ENCODE measurements at places on chromosomes 13 and 19. TPM values are rescaled to one million over a fixed set of nuclear protein-coding genes. Genes with fewer than 3 reads are reported as not detected.

Gene ZNF329
- total RNA-seq, result 3.9 TPM

Gene NLRP11
- 0.07 TPM for total RNA-seq

Gene GIPR
- total RNA-seq, result 8.3 TPM

Gene MADCAM1
- total RNA-seq, result 4.5 TPM

Gene S1PR4
- 1.1 TPM for total RNA-seq

- no peak for DNase-seq
Measured at GRCh38 chr19:44530777-44531176, 1.3 kb upstream of the CEACAM20 start.

GRCh38 chr13:78867655-78868054, 208.7 kb upstream of the OBI1 start:
- DNase-seq, result no peak

DNA sequence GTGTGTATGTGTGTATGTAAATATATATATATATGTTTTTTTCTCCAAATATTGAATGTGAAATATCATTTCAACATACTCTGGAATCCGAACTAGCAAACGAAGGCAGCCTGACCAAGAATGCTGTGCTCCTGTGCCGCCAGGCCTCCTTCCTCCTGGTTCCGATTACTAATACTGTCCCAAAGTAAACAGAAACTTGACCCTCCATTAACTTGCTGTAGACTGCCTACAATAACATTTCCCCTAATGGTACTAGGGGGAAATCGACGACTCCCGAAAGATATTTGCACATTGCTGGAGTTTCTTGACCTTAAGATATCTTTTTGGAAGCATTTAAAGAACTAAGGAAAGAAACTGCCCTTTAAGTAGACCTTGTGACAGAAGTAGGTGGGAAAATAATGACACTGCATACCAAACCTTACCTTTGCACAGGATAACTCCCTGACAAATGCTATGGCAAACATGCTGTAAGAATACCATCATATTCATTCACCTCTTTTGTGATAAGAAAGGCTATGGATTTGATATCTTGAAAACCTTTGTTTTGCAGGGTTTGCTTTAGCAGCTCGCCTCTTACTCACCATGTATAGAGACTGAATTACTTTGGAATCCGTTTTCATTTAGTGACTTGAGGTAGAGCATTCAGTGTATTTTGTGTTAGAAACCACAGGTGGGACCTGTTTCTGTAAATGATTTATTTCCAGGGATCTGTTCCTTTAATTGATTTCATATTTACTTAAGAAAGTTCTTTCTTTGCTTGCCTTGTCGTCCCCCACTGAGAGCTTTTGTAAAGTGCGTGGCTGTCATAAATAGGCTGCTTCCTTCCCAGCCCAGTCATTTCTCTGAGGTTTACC, 80.1 kb downstream of the KLF5 start:
- peak; percentile 51 for DNase-seq

GRCh38 chr13:25046274-25046984, 49.5 kb upstream of the PABPC3 start:
- DNase-seq, result no peak

GRCh38 chr13:109394311-109394988, 391.9 kb downstream of the IRS2 start:
- no peak for DNase-seq

- DNase-seq, result no peak
Measured at GRCh38 chr13:67328895-67329294, 98.8 kb upstream of the PCDH9 start.

DNA sequence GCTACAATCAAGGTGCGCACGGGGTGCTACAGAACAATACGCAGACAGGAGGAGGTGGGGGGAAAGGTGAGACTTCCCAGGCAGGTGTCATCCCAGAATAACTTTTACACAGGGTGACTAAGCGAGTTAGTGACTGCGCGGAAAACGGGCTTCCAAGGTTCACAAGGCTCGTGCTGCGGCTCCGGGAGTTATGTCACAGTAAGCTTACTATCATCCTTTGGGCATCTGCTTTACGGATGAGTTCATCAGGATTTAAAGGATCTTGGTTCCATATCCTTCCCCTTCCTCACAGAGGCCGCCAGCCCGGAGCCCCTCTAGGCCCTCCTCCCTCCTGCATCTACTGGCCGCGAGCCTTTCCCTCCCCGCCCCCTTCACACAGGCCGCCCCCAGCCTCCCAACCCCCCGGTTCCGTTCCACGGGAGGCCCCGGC, 474 bp upstream of the IFT88 start:
- peak; percentile 68 for DNase-seq

- DNase-seq, result no peak
Measured at GRCh38 chr13:95896301-95896700, 156.9 kb downstream of the UGGT2 start.

- no peak for DNase-seq
Measured at GRCh38 chr13:42800109-42800643, 18.8 kb downstream of the FAM216B start.

DNA sequence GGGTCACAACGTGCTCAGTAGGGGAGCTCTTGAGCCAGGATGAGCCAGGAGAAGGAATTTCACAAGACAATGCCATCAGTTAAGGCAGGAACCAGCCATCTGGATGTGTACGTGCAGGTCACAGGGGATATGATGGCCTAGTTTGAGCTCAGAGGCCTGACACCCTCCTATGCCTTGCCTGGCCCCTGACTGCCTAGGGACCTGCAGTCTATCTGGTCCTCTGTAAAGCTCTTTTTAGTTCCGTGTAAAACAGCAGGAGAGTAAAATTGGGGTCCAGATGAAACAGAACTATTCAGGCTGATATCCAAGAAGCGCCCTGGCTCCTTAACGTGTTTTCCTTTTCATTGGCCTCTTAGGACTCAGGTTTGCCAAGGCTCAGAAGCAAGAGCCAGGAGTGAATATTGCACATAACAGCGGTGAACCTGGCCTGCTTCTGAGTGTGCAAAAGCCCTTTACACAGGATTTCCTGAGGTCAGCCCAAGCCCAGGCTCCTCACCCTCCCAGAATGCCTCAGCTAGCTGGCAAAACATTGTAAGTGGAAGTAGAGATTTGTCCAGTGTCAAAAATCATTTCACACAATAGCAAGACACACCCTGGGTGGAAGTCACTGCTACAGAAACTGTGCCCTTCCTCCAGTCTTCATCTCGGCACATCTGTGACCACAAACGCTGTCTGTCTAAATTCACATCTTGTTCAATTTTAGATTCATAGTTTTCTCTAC, 777.2 kb downstream of the UQCRFS1 start:
- no peak for DNase-seq

GRCh38 chr13:68944272-68944671, 1163.4 kb upstream of the ATXN8OS start:
- DNase-seq, result no peak

DNA sequence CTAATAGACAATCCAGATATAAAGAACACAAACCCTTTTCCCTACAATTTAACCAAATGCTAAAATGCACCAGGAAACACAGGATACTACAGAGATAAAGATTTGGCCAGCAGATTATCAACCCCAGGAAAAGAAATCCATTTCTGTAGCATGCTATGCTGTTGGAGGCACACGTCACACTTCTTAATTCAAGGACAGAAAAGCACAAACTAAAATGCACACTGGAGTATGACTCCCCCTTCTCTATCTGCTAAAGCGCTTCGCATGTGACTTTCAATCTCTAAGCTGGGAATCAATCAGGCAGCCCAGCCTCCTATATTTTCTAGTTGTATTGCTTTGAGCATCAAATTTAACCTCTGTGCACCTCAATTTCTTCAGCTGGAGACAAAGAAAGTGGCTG, 22.2 kb downstream of the ABCC4 start:
- no peak for DNase-seq

GRCh38 chr13:49545661-49546060, 39.7 kb downstream of the RCBTB1 start:
- no peak for DNase-seq

DNA sequence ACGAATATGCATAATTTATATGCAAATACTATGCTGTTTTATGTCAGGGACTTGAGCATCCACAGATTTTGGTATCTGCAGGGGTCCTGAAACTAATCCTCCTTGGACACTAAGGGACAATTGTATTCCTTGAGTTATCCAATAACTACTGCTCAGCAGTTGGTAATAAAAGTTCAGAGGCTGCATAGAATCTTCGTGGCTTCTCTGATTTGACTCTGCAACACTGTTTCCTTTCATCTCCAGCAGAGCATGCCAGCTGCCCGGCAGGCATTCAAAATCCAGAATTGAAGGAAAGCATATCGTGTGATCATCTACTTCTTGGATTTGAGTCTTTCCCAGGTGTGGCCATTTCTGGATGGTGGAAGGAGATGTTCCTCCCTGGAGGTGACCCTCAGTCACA, 64.5 kb upstream of the MRI1 start:
- no peak for DNase-seq

GRCh38 chr13:26503826-26504594, 53.5 kb upstream of the WASF3 start:
- DNase-seq, result no peak

DNA sequence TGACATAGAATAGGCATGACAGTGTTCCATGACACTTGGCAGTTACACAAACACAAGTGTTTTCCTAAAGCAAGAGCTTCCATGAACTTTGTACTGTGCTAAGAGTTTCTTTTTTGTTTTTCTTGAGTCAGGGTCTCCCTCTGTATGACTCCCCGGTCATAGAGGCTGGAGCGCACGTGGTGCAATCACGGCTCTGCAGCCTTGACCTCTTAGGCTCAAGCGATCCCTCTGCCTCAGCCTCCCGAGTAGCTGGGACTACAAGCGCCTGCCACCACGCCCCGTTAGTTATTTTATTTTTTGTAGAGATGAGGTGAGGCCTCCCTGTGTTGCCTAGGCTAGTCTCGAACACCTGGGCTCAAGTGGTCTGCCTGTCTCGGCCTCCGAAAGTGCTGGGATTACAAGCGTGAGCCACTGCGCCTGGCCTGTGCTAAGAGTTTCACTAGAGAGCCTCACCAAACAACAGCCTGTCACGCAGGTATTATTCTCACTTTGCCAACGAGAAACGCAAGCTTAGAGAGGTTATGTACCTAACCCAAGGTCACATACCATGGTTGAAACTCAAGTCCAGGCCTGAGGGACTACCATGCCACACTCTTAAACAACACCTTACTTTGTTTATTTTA, 355.9 kb downstream of the KLF12 start:
- DNase-seq, result no peak

GRCh38 chr13:35881360-35881759, 249.8 kb downstream of the DCLK1 start:
- no peak for DNase-seq

DNA sequence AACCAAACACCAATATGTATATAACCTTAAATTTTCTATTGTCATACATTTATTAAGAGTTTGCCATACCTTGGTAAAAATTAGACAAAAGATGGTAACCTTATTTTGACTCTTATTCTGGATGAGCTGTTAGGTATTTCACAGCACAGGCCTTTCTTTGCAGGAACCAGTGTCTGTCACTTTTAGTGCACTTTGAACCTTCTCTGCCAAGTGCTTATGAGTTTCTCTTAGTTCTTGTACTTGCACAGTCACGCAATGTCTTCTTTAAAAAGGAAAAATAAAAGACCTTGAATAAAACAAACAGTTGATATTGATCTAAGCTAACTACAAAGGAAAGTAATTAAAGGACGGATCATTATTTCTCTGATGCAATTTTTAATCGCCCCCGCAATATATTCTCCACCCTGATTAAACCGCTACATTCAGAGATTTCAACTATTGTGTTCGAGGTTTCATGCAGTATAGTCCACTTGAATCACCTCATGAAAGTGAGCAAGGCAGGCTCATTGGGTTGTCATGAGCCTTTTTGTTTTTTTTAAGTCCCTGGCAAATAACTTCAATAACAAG, 534.5 kb downstream of the KLF5 start:
- DNase-seq, result no peak

DNA sequence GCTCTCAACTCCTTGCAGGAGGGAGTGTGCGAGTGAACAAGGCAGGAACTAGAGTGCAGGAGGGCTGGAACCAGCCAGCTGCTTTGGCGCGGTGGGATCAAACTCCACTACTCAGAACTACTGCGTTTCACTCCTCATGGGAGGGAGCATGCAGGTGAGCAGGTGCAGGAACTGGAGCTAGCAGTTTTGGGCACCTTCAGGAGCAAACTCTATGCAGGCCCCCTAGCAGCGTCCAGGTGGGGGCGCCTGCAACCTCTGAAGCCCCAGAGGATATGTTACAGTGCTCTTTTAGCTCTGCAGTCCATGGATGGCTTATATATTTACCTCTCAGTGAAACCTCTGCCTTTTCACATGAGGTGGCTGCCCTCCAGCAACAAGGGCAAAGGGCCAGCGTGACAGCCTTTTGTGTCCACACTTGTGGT, 1303.4 kb downstream of the PCDH9 start:
- peak; percentile 20 for DNase-seq

- no peak for DNase-seq
Measured at GRCh38 chr13:40798380-40798779, 9.0 kb downstream of the SLC25A15 start.

- peak; percentile 20 for DNase-seq
Measured at GRCh38 chr13:25292301-25292700, 5.0 kb upstream of the MTMR6 start.

DNA sequence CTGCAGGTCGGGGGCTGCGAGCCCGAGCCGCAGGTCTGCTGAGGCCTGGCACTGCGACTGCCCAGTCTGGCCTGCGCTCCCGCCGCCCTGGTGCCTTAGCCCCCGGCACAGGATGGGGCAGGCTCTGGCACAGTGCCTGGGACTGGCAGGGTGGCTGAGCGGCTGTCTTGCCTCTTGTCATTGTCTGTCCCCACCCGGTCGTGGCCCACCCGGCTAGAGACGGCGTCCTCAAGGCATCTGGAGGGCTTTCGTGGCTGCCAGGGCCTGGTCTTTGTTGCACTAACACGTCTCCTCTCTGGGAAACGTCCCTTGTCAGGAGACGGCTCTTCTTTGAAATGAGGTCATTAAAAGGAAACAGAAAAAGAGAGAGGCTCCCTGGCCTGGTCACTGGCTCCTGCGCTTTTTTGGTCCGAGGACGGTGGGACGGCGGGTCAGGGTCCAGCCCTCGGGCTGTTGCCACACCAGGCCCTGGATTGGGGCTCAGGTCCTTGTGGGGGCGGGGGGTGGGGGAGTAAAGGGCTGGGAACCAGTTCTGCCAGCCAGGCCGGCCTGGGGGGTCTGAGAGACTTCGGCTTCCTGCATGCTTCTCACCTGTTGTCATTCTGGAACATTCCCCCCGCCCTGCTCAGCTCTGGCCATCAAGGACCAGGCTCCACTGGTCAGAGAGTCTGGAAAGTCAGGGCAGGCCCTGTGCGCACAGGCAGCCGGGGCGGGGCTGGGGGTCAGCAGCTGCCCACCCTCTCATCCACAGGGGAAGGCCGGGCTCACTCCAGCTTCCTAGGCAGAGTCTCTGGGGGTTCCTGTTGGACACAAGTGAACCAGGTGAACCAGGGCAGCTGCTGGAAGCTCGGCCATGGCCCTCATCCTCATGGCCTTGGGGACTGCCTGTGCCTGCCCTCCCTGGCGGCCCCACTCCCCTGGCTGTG, 6.2 kb upstream of the ZNF554 start:
- DNase-seq, result no peak

Data from colonic mucosa (tissue), 4 donors.